ENCODE measurements at places on chromosomes 11 and 22. TPM values are rescaled to one million over a fixed set of nuclear protein-coding genes. Genes with fewer than 3 reads are reported as not detected.

The CHKA gene
- total RNA-seq = 12.7 TPM

The USP2 gene
- 0.41 TPM for total RNA-seq

The ELMOD1 gene
- not detected for total RNA-seq

The ZBTB3 gene
- 13.9 TPM for total RNA-seq

The OR8G5 gene
- total RNA-seq = not detected

The CARNS1 gene
- 0.86 TPM for total RNA-seq

The SLC29A2 gene
- 8.0 TPM for total RNA-seq

The SNX19 gene
- total RNA-seq = 49.3 TPM

The NEFH gene
- 3.9 TPM for total RNA-seq

The RBMXL2 gene
- not detected for total RNA-seq

The LBHD1 gene
- 20.7 TPM for total RNA-seq

The PHETA2 gene
- total RNA-seq = 4.0 TPM

The CD248 gene
- total RNA-seq = 0.09 TPM

The NPTXR gene
- 0.95 TPM for total RNA-seq

The CPT1A gene
- 57.4 TPM for total RNA-seq

The SYT12 gene
- not detected for total RNA-seq

The APLNR gene
- not detected for total RNA-seq

The HTR3B gene
- total RNA-seq = not detected

The RELT gene
- total RNA-seq = 34.9 TPM

The SCGB1D2 gene
- not detected for total RNA-seq

The DLG2 gene
- total RNA-seq = 0.61 TPM

The PLAAT4 gene
- total RNA-seq = 109 TPM

The LRRC10B gene
- total RNA-seq = 0.18 TPM

The TESMIN gene
- total RNA-seq = 7.6 TPM

The SAA2 gene
- not detected for total RNA-seq

The SLC22A6 gene
- total RNA-seq = not detected

The ART5 gene
- total RNA-seq = not detected

The CLDN5 gene
- total RNA-seq = 0.30 TPM

The SCUBE1 gene
- 0.11 TPM for total RNA-seq

The NRGN gene
- 5.8 TPM for total RNA-seq

The OR52I2 gene
- not detected for total RNA-seq

The RCOR2 gene
- total RNA-seq = 0.25 TPM

The ACTN3 gene
- 0.05 TPM for total RNA-seq

The IMMP1L gene
- total RNA-seq = 21.3 TPM

The KRTAP5-7 gene
- total RNA-seq = 0.25 TPM

The SC5D gene
- 23.9 TPM for total RNA-seq

The RFPL2 gene
- 0.09 TPM for total RNA-seq

The APOL5 gene
- total RNA-seq = not detected

The FDXACB1 gene
- 4.8 TPM for total RNA-seq

The CCDC116 gene
- 0.23 TPM for total RNA-seq

The BIRC2 gene
- 28.2 TPM for total RNA-seq

The LDHAL6A gene
- 0.11 TPM for total RNA-seq

The CDON gene
- 2.6 TPM for total RNA-seq

The C11orf58 gene
- total RNA-seq = 116 TPM

The PATZ1 gene
- 34.4 TPM for total RNA-seq

The BTBD18 gene
- total RNA-seq = not detected

The AGBL2 gene
- total RNA-seq = 5.2 TPM

The HBD gene
- not detected for total RNA-seq

All from T-helper 2 cell treated with Interferon-gamma antibody and Interleukin-4, amounts not matched to agents 100 ng/mL and 5 ng/mL, for 36 hours (primary cell).